ENCODE measurements at places on chromosomes 7 and 10. TPM values are rescaled to one million over a fixed set of nuclear protein-coding genes. Genes with fewer than 3 reads are reported as not detected.

DNA sequence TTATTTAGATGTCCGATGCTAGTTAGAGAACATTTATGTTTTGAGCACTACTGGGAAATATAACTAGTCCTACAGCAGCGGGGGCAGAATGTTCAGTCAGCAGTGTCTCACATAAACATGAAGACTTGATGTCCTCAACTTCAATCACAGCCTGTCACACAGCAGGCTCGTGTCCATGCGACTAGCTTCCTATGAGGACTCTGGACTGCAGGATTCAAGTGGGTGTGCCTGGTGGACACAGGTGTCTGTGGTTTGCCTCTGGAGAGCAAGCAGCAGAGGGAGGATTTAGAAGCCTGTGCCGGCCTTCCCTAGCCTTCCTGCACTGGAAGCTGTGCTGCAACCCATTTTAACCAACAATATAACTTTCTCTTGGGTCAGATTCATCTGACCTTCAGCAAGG is 30.0 kb upstream of the LANCL2 start:
- no peaks in the 10 kb centered on the region for H3K4me1 ChIP-seq
- H3K36me3 ChIP-seq: no peaks in the 10 kb centered on the region
- H3K27ac ChIP-seq: no peak overlapping the region
- no peak for DNase-seq
- no peak overlapping the region for H3K4me3 ChIP-seq

DNA sequence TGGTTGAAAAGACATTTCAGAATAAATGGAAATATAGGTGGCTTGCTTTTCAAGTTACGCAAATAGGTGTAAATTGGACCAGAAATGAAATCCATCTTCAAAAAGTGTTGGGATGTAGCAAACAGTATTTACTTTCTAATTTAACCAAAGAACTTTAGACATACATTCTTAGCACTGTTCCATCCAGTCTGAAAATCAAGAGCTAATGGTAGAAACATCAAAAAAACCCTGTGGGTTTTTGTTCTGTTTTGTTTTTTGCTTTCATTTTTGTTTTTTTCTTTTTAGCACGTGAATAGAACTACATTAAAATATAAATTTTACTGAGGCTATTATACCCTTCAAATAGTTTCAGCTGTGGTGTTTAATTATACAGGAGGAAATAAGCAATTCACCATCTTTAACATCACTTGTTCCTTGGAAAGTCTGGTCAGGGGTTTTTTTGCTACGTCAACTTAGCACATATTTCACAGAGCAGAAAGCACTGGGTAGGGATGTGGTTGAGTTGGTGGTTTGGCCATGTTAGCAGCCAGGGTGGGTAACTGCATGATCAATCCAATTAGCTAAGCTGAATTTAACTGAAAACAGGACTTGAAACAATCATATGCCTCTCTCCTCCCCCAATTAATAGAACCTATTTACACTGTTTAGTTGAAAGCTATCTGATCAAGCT is 275.4 kb upstream of the PFKP start:
- H3K27ac ChIP-seq: no peak overlapping the region
- no peak for DNase-seq
- no peak overlapping the region for H3K4me3 ChIP-seq
- no peaks in the 10 kb centered on the region for H3K27me3 ChIP-seq

- H3K27me3 ChIP-seq: no peaks in the 10 kb centered on the region
- DNase-seq: no peak
- H3K27ac ChIP-seq: no peak overlapping the region
- no peak overlapping the region for H3K4me3 ChIP-seq
- H3K36me3 ChIP-seq: no peaks in the 10 kb centered on the region
- H3K4me1 ChIP-seq: peaks cover 13% of the 10 kb centered on the region
These were observed 107.4 kb downstream of the ATXN7L1 start for GRCh38 chr7:105768898-105769507.

- no peaks in the 10 kb centered on the region for H3K27me3 ChIP-seq
- no peak overlapping the region for H3K4me3 ChIP-seq
- H3K4me1 ChIP-seq: peaks cover 9% of the 10 kb centered on the region
- H3K36me3 ChIP-seq: no peaks in the 10 kb centered on the region
These were observed 32.5 kb downstream of the BMPER start for GRCh38 chr7:33937871-33938270.

DNA sequence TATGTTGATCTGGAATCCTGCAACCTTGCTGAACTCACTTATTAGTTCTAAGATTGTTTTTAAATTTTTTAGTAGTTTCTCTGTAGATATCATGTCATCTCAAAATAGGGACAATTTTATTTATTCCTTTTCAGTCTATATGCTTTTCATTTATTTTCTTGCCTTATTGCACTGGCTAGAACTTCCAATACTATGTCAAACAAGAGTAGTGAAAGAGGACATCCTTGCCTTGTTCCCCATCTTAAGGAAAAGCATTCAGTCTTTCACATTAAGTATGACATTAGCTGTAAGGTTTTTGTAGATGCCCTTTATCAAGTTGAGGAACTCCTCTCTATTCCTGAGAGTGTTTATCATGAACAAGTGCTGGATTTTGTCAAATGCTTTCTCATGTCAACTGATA is 77.8 kb downstream of the TBXAS1 start:
- no peaks in the 10 kb centered on the region for H3K36me3 ChIP-seq
- H3K4me1 ChIP-seq: no peaks in the 10 kb centered on the region
- no peak overlapping the region for H3K27ac ChIP-seq
- H3K27me3 ChIP-seq: no peaks in the 10 kb centered on the region
- no peak for DNase-seq

DNA sequence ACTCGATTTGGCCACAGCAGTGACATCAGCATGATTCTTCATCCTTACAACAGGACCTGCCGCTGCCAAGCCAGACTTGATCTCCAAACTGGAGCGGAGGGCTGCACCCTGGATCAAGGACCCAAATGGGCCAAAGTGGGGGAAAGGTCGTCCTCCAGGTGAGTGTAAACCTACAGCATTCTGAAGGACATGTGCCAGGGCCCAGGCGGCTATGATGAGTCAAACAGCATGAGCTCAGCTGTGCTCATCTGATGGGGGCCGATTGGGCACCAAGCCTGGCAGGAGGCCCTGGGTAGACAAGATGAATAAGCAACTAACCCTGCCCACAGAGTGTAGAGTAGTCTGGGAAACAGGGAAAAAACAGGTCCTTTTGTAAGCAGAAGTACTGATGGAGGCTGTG is 14.4 kb upstream of the ATP6V0E2 start:
- no peaks in the 10 kb centered on the region for H3K27me3 ChIP-seq
- no peak for DNase-seq
- peaks cover 31% of the 10 kb centered on the region for H3K36me3 ChIP-seq
- H3K4me3 ChIP-seq: no peak overlapping the region

DNA sequence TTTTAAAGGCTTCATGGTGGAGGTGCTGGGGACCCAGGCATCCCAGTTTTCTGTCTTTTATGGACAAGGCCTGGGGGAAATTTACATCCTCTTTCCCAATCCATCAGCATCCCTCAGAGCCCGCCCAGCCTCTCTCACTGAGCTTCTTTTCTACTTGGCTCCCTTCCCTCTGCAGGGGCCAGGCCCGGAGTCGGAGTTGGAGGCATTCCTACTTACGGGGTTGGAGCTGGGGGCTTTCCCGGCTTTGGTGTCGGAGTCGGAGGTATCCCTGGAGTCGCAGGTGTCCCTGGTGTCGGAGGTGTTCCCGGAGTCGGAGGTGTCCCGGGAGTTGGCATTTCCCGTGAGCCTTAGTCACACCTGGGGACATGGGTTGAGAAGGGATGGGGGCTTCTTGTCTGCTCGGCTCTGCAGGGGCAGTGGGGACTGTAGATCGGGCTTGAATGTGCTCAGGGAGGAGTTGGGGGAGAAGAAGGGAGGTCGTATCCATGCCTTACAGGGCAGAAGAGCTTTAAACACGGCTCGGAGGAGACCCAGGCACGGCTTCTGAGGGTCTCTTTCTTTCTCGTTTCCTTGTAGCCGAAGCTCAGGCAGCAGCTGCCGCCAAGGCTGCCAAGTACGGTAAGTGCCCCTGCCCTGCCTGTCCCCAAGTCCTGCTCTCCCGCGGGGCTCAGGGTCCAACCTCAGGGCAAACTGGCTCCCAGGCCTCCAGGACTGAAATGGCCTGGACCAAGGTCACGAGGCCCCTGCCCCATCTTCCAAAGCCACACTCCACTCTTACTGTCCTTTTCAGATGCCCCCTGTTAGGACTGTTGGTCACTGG is 27.3 kb upstream of the LIMK1 start:
- H3K4me3 ChIP-seq: no peak overlapping the region
- no peak overlapping the region for H3K27ac ChIP-seq
- peaks cover 20% of the 10 kb centered on the region for H3K4me1 ChIP-seq
- no peak for DNase-seq

AKR1C3 gene
- 45.4 TPM for total RNA-seq

ZYX gene
- 86.2 TPM for total RNA-seq

PNLIPRP3 gene
- total RNA-seq: 2.2 TPM

Data from vagina (tissue), 2 donors.